ENCODE measurements at places on chromosomes 16 and 17. TPM values are rescaled to one million over a fixed set of nuclear protein-coding genes. Genes with fewer than 3 reads are reported as not detected.

The ARL5C gene
- not detected for total RNA-seq

The TEKT1 gene
- not detected for total RNA-seq

The CNGB1 gene
- total RNA-seq = not detected

DNA sequence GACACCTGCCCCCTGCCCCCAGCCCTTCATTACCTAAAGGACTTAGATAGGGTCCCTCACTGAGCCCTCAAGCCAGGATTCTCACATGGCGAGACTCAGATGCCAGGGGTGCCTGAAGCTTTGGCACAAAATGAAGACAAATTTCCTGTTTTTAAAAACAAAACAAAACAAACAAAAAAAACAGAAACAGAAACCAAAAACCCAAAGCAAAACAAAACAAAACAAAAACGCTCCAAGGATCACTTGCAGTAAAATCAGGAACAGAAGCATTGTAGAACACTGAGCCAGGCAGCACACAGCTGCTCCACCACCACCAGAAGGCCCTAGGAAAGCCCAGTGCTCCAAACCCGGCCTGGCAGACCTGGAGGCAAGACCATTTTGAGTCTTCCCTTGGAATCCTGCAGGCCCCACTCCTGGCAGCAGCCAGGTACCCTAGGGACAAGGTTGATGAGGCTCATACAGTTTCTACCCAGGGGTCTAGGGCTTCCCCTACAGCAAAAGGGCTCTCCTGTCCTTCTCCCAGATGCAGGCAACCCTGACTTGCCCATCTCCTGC is 20.8 kb downstream of the MYO18A start:
- no peak for DNase-seq

GRCh38 chr16:86816930-86817625 is 238.7 kb downstream of the FOXL1 start:
- DNase-seq = no peak

DNA sequence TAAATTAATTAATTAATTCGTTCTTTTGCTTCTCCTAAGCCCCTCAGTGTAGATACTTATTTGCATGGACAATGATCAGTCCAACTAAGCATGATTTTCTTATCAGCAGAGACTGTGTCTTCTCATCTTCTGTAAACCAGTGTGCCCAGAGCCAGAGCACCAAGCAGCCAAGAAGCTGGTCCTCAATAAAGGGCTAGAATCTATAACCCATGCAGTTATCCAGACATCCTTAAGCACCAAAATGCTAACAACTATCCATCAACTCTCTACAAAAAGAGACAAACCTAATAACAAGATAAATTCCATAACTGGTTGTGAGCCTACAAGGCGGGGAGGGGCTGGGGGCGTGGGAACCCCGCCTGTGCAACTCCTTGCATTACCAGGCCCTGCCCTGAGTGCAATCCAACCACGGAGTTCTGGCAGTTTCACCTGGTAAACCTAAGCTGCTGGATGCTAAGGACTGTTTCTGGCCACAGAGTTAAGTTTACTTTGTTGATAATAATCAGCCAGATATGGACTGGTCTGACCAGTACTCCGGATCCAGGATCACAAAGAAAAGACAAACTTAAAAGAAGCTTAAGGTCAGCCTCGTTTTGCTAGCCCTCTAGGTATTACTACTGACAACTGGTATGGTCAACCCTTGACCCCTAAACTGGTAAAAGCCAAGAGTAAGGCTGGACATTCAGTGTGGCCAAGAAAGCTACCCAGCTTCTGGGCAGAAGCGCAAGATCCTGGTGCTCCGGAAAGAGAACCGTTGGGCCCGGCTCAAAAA is 51.5 kb downstream of the ZFHX3 start:
- DNase-seq = no peak

- DNase-seq = no peak
Measured at GRCh38 chr17:64687961-64688360, 25.9 kb upstream of the SMURF2 start.

DNA sequence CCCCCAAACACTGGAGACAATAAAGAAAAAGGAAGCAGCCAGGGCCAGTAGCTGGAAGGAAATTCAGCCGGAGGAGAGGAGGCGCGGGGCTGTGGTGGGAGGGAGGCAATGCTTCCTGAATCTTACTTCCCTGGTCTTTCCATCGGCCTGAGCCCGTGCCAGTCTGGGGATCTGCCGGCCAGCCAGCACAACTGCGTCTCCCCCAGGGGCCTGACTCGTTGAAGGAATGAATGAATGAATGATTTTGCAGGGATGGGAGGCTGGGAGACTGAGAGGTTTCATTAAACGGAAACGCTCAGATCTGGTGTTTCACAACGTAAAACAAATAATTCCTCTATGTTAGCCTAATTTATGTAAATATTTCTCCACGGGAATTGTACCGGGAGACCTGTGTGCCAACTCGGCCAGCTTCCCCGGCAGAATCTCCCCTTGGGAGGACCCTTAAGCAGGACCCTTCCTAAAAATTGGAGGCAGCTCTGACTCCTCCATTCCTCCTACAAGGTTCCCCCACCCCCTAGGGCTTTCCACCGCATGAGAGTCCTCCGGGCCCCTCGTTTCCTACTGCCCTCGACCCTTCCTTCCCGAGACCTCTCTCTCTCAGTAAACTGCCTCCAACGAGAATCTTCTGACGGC is 1.3 kb upstream of the BAIAP2 start:
- no peak for DNase-seq

GRCh38 chr16:89119166-89119621 is 25.5 kb downstream of the ACSF3 start:
- no peak for DNase-seq

DNA sequence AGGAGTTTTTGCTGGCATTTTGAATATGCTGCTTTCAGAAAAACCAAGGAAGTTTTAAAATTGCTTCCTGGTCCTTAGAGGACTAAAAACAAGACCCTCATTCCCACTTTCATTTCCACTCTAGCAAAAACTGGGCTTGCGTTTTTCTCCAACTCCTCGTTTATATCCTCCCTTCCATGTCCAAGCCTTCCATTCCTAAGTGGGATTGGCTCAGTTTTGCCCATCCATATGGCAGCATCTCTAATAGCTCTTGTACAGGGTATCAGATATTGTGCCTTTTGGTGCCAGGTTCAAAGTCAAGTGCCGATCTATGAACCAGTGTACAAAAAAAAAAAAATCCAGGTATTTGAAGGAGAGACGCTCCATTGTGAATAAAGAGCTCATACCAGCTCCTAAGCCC is 9.9 kb upstream of the TBKBP1 start:
- no peak for DNase-seq

- peak; percentile 93 for DNase-seq
Measured at GRCh38 chr16:2751577-2752034, 832 bp upstream of the SRRM2 start.

GRCh38 chr16:81712681-81713080 is 66.4 kb upstream of the PLCG2 start:
- DNase-seq = no peak

GRCh38 chr16:65463652-65464260 is 341.9 kb upstream of the CDH11 start:
- DNase-seq = no peak
